Nasal cavity respiratory epithelium epithelial cell of viscerocranial mucosa (primary cell): ENCODE measurements at places on chromosomes 2 and 18. TPM values are rescaled to one million over a fixed set of nuclear protein-coding genes. Genes with fewer than 3 reads are reported as not detected.

The FN1 gene
- 112 and 4,076 TPM in 2 replicates for total RNA-seq

The FAHD2A gene
- total RNA-seq: 22.6 and 26.7 TPM in 2 replicates

The PSMA8 gene
- not detected in 2 replicates for total RNA-seq

The LONRF2 gene
- under 0.01 TPM in 1 of 2 replicates, not detected in the other for total RNA-seq

The INPP5D gene
- 29.7 and 88.3 TPM in 2 replicates for total RNA-seq

The NT5C1B gene
- total RNA-seq: not detected in 2 replicates

The UGT1A6 gene
- 5.5 and 82.7 TPM in 2 replicates for total RNA-seq

The ZNF396 gene
- 1.0 and 1.7 TPM in 2 replicates for total RNA-seq

The SATB2 gene
- total RNA-seq: 0.68 and 3.5 TPM in 2 replicates

The RIT2 gene
- not detected in 2 replicates for total RNA-seq

The SERPINB12 gene
- 0.28 and 0.34 TPM in 2 replicates for total RNA-seq

The DARS1 gene
- total RNA-seq: 80.3 and 142 TPM in 2 replicates

The GREB1L gene
- total RNA-seq: 0.34 and 1.6 TPM in 2 replicates

The GNAL gene
- 9.6 and 17.1 TPM in 2 replicates for total RNA-seq

The TRIM43 gene
- under 0.01 TPM in 1 of 2 replicates, not detected in the other for total RNA-seq

The TCF7L1 gene
- total RNA-seq: 0.34 and 3.8 TPM in 2 replicates

The SMYD1 gene
- total RNA-seq: not detected in 2 replicates

The CAPN10 gene
- total RNA-seq: 13.7 and 20.3 TPM in 2 replicates

The DLX2 gene
- 0.28 and 0.34 TPM in 2 replicates for total RNA-seq

The CD8B2 gene
- total RNA-seq: not detected in 2 replicates

The BCL2 gene
- 1.4 and 1.8 TPM in 2 replicates for total RNA-seq

The SERPINB3 gene
- 32.5 and 258 TPM in 2 replicates for total RNA-seq

The ALLC gene
- not detected in 2 replicates for total RNA-seq

The CFAP221 gene
- total RNA-seq: not detected in 2 replicates

The CRYGC gene
- not detected in 2 replicates for total RNA-seq

The SLC40A1 gene
- 1.4 and 5.0 TPM in 2 replicates for total RNA-seq

The LYG2 gene
- not detected in 2 replicates for total RNA-seq

The SH3RF3 gene
- total RNA-seq: under 0.01 and 0.57 TPM in 2 replicates

The TNFAIP6 gene
- not detected in 2 replicates for total RNA-seq
